Islet precursor cell (in vitro differentiated cells): ENCODE measurements at places on chromosomes 3 and 15.

- DNase-seq, result no peak
Measured at GRCh38 chr3:160999274-160999673, 105.9 kb downstream of the B3GALNT1 start.

DNA sequence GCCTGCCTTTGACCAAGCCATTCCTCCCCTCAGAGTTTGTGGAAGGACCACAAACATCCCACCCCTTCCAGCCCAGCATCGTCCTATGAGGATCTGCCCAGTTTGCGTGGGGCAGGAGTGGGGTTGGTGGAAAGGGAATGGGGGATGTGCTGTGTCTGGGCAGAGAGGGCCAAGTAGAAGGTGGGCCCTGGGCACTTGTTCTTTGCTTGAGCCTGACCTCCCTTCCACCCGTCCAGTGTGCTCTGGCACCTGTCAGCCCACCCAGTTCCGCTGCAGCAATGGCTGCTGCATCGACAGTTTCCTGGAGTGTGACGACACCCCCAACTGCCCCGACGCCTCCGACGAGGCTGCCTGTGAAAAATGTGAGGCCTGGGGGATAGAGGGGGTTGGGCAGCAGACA is 10.3 kb downstream of the SPINT1 start:
- peak; percentile 43 for DNase-seq

DNA sequence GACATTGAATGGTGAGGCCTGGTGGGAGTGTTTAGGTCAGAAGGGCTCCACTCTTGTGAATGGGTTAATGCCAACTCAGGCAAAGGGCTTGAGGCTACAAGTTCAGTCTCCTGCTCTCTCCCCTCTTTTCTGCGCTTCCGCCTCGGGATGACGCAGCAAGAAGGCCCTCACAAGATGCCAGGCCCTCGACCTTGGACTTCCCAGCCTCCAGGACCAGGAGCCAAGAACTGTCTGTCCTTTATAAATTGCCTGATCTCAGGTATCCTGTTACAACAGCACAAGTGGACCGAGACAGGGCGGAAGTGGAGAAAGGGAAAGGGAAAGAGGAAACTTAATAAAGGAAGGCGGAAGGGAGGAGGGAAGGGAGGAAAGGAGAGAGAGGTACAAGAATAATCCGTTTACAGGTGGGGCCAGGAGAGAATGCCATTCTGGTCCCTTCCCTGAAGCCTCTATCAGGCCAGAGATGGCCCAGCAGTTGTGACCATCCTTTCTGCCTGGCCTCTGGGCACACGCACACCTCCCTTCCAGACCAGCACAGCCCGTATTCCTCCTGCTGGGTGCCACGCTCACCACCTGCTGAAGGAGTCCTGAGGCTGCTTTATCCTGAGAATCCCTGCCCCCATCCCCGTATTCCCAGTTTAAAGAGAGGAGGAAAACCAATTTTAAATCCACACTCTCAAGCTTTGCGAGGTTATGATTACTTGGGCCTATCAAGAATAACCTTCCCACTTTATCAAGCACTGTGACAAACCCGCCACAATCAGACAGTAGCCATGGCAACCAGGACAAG is 64.2 kb downstream of the OXNAD1 start:
- DNase-seq, result no peak

DNA sequence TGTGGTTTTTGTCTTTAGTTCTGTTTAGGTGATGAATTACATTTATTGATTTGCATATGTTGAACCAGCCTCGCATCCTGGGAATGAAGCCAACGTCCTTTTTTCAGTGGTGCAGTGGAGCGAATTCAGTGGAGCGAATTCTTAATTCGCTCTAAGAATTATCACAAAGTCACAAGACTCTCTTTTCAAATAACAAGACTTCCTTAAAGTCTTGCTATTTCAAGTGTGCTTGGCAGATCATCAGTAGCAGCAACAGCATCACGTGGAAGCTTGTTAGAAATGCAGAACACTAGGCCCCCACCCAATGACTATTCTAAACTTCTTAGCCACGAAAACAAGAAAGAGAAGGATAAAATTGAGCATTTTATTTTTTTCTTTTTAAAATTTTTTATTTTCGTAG is 58.1 kb upstream of the CD200R1L start:
- DNase-seq, result no peak

GRCh38 chr15:78037779-78038305 is 39.7 kb downstream of the TBC1D2B start:
- no peak for DNase-seq

DNA sequence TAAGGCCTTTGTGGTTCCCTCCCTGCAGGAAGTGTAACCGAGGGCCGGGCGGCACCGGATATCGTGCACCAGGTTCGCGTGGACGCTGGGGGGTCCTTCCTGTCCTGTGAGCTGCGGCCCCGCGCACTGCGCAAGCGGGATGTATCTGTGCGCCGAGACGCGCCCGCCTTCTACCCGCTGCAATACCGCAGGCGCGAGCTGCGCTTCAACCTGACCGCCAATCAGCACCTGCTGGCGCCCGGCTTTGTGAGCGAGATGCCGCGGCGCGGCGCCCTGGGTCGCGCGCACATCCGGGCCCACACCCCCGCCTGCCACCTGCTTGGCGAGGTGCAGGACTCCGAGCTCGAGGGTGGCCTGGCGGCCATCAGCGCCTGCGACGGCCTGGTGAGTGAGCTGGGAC is 35.9 kb downstream of the SAXO2 start:
- DNase-seq, result no peak

DNA sequence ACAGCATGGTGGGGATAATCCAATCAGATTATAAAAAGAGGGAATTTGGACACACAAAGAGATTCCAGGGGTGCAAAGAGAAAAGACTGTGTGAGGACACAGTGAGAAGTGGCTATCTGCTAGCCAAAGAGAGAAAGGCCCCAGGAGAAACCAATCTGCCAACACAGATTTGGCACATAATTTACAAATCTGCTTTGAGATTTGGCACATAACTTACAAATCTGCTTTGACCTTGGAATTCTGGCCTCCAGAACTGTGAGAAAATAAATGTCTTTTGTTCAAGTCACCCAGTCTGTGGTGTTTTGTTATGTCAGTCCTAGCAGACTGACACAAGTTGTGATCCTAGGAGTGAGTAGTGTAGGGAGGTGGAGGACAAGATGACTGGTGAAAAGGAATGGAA is 3.5 kb upstream of the TM4SF18 start:
- no peak for DNase-seq

- DNase-seq, result peak; percentile 87
Measured at GRCh38 chr3:72270072-72270681, 485.2 kb upstream of the PROK2 start.

DNA sequence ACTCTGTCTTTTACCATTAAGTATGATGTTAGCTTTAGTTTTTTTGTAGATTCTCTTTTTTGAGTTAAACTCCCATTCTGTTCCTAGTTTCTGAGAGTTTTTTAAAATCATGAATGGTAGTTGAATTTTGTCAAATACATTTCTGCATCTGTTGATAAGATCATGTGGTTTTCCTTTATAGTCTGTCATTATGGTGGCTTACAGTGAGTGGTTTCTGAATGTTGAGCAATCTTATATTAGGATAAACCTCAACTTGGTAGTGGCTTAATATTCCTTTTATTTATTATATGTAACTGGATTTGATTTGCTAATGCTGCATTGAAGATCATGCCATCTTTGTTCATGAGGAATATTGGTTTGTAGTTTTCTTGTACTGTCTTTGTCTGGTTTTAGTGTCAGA is 34.8 kb downstream of the NEO1 start:
- no peak for DNase-seq

- no peak for DNase-seq
Measured at GRCh38 chr15:43471975-43472374, 21.0 kb downstream of the TP53BP1 start.

GRCh38 chr15:88603885-88604284 is 17.3 kb upstream of the AEN start:
- no peak for DNase-seq

- no peak for DNase-seq
Measured at GRCh38 chr3:54856271-54856670, 71.6 kb downstream of the LRTM1 start.

GRCh38 chr15:27084844-27085243 is 113.9 kb downstream of the GABRG3 start:
- DNase-seq, result no peak

DNA sequence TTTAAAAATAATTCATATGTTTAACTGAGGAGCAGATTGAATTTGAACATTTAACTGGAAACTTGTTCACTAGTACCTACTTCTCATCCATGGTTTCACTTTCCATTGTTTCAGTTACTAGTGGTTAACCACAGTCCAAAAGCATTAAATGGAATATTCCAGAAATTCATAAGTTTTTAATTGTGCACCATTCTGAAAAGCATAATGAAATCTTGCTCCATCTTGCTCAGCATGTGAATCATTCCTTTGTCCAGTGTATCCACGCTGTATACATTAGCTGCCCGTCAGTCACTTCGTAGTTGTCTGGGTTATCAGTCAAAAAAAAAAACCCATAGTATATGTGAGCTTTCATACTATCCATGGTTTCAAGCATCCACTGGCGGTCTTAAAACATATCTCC is 217.6 kb downstream of the TPRG1 start:
- no peak for DNase-seq

GRCh38 chr15:77532067-77532710 is 100.5 kb downstream of the LINGO1 start:
- DNase-seq, result no peak

- no peak for DNase-seq
Measured at GRCh38 chr3:155753038-155753639, 8.3 kb upstream of the PLCH1 start.

GRCh38 chr3:55283441-55283925 is 203.6 kb downstream of the WNT5A start:
- no peak for DNase-seq

DNA sequence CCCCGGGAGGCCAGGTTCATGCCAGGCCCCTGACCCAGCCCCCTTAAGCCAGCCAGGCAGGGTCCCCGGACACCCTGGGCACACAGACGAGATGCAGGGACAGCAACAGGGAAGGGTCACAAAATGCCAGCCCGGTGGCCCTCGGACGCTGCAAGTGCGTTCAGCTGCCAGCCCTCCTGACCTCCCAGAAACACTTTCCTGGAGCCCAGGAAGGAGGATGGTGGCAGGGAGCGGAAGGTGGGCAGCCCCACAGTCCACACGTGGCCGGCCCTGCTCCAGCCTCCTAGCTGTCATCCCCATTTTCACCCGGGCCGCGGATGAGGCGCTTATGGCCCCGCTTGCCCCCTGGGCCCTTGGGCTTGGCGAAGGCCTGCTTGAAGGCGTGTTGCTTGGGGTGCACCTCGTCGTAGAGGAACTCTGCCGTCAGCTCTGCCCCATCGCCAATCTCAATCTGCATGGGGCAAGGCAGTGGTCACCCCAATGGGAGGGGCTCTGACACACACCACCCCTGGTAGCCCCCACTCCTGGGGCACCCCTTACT is 3.4 kb upstream of the TLR9 start:
- no peak for DNase-seq

DNA sequence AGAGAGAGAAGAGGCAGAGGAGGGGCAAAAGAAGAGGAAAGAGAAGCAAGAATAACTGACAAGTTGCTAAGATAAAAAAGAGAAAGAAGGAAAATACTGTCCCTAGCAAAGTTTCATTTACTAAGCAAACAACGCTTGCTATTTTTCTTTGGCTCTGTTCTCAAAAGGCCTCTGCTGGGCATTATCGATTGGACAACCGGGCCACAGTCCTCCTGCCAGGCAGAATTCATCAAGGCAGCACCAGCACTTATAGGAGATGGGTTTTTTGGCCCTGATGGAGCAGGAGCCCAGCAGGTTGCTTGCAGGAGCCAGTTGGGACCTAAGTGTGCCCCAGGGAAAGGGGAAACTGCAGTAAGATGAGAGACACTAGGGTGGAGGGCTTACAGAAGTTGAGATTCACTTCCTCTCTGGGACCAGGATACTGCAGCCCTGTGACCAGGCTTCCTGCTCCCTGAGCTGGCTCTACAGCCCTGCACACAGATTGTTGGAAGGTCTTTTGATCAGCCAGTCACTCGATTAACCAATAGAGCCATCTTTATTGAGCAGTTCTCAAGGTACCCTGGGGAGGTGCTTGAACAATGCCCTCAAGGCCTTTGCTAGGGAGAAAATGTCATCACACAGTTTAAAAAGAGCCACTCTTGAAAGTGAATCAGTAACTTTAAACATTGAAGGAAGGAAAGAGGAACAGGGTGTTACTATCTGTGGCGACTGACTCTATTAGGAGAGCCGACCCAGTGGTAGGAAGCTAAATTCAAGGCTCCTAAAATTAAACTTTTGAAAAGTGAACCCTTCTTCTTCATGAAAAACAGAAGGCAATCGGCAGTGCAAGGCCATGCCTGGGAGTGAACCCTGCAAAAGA is 28.8 kb upstream of the GLCE start:
- DNase-seq, result no peak

- DNase-seq, result no peak
Measured at GRCh38 chr3:23654571-23654970, 151.2 kb upstream of the UBE2E1 start.
